ENCODE measurements at places on chromosomes 3 and 15.

DNA sequence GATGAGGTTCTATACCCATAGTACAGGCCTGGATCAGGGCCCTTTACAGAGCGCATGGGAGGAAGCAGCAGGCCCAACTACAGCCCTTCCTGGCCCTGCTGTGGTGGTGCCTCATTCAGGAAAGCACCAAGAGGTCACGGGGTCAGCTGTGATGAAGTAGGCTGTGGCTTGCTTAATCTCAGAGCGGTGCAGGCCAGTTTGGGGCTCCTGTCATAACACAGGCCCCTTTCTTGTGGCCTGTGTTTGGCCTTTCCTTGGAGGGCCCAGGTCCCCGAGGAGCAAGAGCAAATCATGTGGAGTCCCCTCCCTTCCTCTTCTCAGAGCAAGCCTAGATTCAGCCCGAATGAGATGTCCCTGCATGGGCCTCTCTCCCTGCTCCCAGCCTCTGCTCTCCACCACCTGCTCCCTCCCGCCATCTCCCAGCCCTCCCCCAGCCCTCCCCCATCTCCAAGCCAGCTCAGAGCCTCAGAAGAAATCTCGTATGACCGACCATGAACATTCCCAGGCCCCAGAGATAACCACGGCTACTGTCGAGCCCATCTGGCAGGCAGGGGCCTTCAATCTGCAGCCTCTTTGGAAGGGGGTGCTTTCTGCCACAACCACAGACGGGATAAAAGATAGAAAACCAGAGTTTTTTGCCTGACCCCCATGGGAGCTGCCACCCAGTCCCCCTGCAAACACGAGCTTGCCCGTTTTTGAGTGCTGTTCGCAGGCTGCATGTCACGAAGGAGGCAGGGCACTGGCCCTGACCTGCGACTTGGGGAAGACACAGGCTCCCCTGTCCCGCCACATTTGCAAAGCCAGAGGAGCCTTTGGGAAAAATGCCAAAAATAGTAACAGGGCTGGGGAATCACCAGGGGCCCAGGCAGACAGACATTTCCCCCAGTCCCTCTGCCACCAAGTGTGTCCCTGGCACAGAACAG is 32.3 kb upstream of the DUSP7 start:
- no peak for DNase-seq

DNA sequence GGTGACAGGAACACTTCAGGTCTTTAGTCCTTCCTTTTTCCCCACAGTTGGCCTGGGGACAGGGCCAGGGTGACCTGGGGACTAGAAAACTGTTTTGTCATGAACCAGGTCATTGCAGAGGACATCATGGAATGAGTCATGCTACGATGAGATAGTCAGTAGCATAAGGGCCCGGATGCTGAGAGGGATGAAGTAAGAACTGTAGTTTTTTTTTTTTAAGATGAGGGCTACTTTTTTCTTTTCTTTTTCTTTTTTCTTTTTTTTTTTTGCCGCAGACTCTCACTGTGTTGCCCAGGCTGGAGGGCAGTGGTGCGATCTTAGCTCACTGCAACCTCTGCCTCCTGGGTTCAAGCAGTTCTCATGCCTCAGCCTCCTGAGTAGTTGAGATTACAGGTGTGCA is 8.0 kb downstream of the MAP2K5 start:
- DNase-seq = no peak

DNA sequence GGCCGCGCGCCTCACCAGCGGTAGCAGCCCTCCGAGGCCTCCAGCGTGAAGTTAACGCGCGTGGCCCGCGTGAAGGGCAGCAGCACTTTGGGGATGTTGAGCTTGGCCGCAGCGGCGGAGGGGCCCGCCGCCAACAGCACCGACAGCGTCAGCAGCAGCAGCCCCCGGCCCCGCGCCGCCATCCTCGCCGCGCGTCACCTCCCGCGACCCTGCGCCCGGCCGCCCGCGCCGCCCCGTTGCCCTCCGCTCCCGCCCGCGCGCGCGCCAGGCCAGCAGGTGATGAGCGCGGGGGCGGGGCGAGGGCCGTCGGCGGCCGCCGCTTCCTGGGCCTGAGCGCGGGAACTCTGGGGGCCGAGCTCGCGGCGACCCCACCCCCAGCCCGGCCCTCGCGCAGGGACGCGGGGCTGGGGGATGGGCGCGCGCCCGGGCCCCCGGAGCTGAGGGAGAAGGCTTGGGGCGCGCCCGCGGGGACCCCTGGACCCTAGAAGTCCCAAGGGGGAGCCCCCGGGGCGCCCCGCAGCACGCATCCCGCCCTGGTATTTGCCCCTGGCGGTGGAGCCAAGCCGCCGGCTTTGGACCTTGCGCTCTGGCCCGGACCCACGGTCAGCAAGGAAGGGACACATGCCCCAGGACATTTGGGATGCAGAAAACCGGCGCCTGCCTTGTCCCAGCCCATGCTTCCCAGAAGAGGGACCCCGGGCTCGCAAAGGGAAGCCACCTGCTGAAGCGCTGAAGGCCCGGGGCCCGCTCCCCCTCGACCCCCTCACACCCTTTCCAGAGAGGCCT is at the start of gene NUP210:
Gene NUP210 (minus strand): TSS at position 278 of the 786 bp plus-strand sequence. CDS start 96 bp downstream, at position 182.
- DNase-seq = peak; percentile 36

DNA sequence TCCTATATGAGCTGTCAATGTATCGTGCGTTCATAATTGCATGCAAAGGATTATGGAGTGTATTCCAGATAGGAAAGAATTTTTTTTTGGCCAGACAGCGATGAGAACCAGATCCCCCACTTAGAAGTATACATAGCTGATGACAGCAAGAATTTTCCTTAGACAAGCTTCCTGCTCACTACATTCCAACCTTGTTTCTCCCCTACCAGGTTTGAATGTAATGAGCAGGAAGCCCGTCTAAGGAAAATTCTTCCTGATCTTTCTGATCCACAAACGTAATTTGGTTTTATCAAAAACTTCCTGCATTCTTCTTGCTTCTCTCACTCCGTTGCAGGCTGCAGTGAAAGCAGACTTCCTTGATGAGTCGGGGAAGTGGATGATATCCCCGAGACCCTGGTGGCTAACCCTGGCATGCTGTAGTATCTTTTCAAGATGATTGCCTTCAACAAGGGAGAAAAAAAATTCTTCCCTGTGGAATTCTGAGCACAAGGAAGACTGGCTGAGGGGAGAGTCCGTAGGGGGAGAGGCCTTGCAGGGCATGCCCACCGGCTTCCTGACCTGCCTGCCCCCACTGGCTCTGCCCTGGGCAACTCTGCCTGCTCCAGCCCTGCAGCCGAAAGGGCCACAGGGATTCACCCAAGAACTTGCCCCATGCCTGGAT is 243.1 kb downstream of the TLE3 start:
- DNase-seq = no peak

DNA sequence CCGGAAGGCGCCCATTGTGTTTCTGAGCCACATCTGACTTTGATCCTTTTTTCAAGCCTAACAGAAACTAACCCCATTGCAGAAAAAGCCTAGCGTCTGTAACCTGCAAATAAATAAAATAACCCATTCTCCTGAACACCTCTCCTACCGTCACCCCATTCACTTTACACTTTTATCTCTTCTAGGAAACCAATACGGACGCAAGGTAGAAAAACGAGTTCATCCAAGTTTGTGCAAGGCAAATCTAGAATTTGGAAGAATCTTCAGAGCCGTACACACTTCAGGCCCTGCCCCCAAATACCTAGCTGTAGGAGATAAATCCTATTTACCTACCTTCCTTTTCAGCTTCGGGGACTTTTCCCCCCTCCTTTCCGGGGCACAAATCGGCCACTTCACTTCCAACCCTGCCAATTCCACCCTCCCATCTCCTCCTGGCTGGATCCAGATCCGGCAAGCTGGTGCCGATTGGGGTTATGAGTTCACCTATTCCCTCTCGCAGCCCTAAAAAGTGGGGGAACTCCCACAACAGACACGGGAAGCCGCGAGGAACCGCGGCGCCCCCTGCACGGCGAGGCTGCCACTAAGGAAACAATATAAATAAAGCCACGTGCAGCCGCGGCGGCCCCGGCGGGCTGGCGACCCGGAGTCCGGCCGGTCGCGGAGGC is 987 bp downstream of the PRTG start:
- DNase-seq = no peak

DNA sequence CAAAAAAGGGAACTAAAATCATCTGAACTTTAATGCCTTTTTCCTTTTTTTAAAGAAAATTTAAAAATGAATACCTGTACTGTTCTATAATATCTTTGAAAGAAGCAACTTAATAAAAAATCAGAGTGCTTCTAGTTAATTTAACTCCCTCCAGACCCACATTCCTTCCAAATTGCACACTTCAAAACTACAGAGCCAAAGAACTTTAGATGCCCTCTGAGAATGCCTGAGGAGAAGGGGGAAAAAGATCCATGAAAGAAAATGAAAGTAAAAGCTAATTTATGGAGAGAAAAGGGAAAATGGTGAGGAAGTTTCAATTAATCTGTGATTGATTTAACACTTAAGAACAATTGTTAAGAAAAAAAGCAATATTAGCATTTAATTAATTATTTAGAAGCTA is 1141.6 kb downstream of the IGSF11 start:
- DNase-seq = no peak

- no peak for DNase-seq
These were observed 9.5 kb upstream of the ROPN1B start for GRCh38 chr3:125959317-125960065.

DNA sequence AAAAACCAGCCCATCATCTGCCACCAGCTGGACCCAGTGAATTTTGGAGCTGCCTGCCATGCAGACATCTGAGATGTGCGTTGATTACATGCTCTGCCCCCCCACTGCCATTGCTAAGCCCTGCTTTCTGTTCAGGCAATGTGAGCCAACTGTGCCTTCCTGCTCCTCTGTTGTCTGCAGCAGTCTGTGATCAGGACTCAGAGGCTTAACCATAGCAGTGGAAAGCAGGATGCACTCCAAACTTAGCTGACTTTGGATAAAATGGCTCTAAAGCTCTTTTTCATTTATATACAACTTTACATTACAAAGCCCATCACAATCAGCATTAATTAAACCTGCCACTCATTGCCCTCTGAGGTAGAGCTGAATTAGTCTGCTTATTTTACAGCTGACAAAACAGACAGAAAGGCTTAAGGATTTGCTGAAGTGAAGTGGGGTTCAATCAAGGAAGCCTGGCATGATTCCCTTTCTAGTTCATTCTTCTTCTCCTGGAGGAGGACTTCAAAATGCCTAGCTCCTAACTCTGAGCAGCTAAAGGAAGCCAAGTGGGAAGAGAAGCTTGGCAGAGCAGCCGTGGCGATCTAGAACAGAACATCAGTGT is 15.7 kb upstream of the RPS27L start:
- no peak for DNase-seq

GRCh38 chr15:80977627-80978036 is 12.0 kb downstream of the MESD start:
- DNase-seq = peak; percentile 28

DNA sequence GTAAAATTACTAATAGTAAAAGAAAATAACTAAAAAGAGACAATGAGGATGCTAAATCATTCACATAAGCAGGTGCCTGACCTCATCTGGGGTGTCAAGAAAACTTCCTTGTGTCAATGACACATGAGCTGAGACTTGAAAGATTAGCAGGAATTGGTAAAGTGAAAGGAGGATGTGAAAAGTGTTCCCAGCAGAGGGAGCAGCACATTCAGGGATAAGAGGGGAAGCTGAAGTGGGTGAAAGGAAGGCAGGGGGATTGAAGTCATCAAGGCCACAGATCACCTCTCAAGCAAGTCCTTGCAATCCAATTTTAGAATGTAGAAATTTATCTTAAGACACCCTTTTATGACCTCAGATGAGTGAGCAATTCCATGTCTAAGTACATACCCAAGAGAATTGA is 60.2 kb upstream of the ACP3 start:
- DNase-seq = no peak

GRCh38 chr15:65249641-65250040 is 37.0 kb downstream of the PARP16 start:
- no peak for DNase-seq

- no peak for DNase-seq
These were observed 312.4 kb downstream of the RSL24D1 start for GRCh38 chr15:54884312-54884711.

DNA sequence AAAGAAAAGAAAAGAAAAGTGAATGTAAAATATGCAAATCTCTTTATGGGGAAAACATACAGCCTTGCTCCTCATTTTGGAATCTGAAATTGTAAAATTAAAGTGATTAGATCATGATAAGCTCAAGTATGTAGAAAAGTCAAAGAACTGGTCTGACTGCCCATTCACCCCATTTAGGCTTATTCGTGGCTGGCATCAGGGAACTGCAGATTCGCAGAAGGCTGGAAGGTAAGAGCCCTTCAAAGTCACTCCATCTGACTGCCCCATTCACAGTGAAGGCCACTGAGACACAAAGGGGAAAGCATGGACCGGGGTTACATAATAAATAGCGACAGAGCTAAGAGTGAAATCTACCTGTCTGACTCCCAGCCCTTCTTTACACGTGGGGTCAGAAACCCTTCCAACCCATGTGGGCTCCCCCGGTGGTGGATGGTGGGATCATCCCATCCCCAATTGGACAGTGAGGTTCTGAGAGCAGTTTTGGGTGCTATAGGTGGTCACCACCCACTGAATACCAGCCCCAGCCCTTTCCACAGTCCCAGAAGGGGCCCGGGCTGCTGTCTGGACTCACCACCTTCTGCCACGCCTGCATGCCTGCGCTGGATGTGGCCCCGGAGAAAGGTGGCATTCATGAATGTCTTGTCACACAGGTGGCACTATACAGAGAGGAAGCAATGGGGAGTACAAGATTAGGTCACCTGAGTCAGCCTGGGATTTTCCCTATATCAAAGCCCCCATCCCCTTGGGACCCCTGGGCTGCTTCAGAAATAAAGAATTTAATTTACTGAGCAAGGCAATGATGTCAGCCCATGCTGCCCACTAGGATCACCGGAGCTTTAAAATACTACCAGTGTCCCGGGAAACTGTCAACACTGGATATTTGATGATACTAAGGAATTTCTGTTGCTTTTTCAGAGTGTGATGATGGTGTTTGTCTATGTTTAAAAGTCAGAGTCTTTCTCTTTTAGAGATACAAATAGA is 17.9 kb downstream of the DZIP1L start:
- no peak for DNase-seq

- DNase-seq = no peak
These were observed 740.1 kb upstream of the GRM7 start for GRCh38 chr3:6120786-6121185.

GRCh38 chr3:108130701-108131474 is 40.1 kb upstream of the CD47 start:
- DNase-seq = no peak

GRCh38 chr3:25178672-25179071 is 249.4 kb upstream of the RARB start:
- no peak for DNase-seq
